ENCODE measurements at places on chromosomes 1 and 21. TPM values are rescaled to one million over a fixed set of nuclear protein-coding genes. Genes with fewer than 3 reads are reported as not detected.
A peak's percentile ranks its signal among the peaks of the same experiment; 100 is the strongest.

DNA sequence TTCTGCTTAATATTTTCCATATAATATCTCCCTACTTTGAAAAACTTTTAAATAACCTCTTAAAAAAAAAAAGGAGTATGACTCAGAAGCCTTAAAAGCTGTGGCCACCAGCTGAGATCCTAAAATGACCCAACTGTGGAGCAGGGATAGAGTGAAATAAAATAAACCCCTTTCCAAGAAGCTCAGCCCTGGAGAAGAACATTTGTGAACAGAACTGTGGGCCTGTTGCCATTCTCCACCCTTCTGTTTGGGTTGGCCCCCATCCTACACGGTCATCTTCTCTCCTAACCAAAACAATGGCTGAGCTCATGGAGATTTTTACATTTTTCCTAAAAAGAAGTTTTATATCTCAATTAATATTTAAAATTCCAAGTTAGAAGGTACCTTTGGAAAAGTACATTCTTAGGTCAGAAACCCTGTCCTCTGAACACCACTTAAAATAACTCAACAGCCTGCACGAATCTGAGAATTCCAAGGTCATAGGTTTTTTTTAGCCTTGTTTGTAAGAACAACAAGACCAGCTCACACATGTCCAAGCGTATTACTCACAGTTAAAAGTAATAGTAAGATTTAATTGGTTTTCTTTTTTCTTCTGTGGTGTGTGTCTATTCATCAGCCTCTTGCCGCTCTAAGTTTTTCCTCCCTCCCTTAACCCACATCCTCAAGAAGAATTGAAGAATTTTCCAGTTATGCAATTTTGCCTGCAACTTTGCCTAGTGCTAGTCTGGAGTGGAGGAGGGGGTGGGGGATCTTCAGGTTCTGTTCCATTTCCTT, 107.7 kb upstream of the ERRFI1 start:
- no peaks in the 10 kb centered on the region for H3K27me3 ChIP-seq
- H3K27ac ChIP-seq: no peak overlapping the region
- H3K4me1 ChIP-seq: no peaks in the 10 kb centered on the region
- H3K4me3 ChIP-seq: no peak overlapping the region
- no peaks in the 10 kb centered on the region for H3K36me3 ChIP-seq
- DNase-seq: no peak

GRCh38 chr1:191206513-191207207, 729.0 kb upstream of the BRINP3 start:
- no peak for DNase-seq
- no peak overlapping the region for H3K27ac ChIP-seq
- no peaks in the 10 kb centered on the region for H3K27me3 ChIP-seq
- no peaks in the 10 kb centered on the region for H3K36me3 ChIP-seq
- no peak overlapping the region for H3K4me3 ChIP-seq
- H3K4me1 ChIP-seq: no peaks in the 10 kb centered on the region

DNA sequence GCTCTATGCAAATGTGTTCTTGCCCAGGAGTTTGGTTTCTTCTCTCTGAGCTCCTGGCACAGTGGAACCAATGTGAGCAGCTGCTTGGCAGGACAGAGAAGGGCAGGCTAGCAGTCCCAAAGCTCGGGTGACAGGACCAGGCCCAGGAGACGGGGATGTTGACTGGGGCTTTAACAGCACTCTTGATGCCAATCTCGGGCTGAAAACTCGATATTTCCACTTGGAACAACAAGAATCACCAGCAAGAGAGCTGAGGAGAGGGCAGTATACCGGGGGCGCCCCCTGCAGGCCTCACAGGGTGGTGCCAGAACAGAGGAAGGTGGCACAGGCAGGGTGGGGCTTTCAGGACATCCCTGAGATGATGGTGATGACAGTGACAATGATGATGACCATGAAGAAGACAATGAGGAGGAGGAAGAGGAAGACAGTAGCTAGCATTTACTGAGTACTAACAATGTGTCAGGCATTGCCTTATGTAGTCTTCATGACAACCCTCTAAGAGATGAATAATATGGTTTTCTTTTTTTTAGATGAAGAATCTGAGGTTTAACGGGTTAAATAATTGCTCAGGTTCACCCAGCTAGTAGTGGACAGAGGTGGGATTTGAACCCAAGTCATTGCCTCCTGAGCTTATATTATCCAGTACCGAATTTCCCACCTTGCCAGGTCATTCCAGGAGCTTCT, 2.7 kb upstream of the KCNJ9 start:
- peaks cover 28% of the 10 kb centered on the region for H3K27me3 ChIP-seq
- H3K4me1 ChIP-seq: no peaks in the 10 kb centered on the region
- no peak overlapping the region for H3K4me3 ChIP-seq
- no peak overlapping the region for H3K27ac ChIP-seq
- DNase-seq: peak; percentile 72

DNA sequence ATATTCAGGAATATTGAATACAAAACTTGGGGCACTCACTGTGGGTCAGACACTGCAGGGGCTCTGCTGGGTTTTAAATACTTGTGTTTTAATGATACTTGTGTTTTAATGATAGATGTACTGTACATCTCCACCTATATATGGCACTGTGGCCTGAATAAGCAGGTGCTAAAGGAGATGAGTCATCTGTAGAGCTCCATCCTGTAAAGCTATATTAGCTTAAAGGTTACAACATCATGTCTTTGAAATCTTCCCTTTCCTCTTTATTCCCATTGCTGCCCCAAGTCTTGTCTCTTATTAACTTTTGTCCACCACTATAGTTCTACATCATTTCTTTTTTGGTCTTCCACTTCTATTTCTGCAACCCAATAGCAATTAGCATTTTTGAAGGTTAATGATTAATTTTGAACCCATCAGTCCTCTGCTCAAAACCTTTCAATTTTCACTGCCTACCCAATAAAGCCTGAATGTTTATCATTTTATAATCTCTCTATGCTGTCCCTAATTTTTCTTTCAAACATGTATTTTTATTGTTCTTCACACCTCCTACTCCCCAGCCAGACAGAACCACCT, 113.3 kb upstream of the PTGFR start:
- H3K36me3 ChIP-seq: no peaks in the 10 kb centered on the region
- no peak overlapping the region for H3K4me3 ChIP-seq
- H3K4me1 ChIP-seq: no peaks in the 10 kb centered on the region
- no peaks in the 10 kb centered on the region for H3K27me3 ChIP-seq

DNA sequence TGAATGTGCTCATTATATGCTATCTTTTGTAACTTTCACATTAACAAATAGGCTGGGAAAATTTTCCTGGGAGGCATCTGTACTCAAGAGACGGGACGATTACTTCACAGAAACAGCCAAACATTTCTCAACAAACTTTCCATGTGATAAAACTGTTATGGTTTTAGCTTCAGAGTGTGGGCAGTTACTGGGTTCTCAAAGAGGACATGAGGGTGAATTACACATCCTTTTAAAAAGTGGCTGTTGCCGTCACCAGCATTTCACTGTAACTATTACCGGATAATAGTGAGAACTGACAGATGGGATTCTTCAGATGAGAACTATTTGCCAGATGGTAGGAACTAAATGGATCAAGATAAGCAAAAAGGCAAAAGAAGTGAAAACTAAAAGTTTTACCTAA, 109.1 kb downstream of the APP start:
- no peak for DNase-seq
- no peak overlapping the region for H3K4me3 ChIP-seq
- H3K4me1 ChIP-seq: no peaks in the 10 kb centered on the region
- H3K36me3 ChIP-seq: no peaks in the 10 kb centered on the region
- H3K27ac ChIP-seq: no peak overlapping the region
- H3K27me3 ChIP-seq: no peaks in the 10 kb centered on the region

DNA sequence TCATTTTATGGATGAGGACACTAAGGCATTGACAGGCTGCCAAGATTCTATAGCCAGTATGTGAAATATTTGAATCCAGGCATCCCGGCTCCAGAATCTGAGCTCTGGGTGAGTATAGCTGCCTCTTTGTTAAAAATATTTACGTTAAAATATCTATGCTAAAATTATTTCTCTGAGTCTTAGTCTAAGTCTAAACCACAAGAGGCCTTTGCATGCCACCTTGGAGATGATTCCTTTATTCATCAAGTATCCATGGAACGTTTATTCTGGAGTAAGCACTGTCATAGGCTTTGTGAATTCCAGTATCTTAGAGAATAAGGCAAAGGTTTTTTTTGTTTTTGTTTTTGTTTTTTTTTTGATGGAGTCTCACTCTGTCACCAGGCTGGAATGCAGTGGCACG, 116.4 kb downstream of the GREM2 start:
- H3K27ac ChIP-seq: no peak overlapping the region
- H3K27me3 ChIP-seq: no peaks in the 10 kb centered on the region
- H3K4me1 ChIP-seq: no peaks in the 10 kb centered on the region
- no peaks in the 10 kb centered on the region for H3K36me3 ChIP-seq

DNA sequence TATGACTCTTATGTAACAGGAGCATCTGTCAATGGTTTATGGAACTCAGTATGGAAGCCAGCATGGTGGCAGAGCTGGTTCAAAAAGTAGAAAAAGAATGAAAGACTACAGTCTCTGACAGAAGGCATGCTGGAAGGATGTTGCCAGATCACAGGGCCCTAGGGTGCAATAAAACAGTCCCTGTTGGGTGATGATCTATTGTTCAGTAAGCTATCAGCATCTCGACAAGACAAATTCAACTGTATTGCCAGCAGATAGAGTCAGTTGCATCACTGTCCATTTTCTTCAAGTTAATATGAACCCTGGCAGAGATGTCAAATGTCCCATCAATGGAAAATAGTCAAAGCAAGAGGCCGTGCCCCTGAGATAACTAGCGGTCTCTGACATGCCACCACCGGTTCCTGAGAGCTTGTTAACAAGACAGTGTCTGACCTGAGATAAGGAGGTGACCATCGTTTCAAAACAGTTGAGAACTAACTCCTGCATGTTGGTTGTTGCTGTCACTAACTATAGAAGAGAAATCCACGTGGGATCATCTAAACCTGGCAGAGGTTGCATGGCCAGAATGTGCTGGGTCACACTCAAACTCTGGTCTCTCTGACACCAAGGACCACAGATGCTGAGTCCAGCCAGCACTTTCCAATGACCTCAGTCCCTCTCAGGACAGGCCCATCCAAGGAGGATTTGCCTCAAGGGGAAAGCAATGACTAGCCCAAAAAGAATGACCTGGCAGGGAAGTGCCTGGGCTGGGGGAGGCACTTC, 125.9 kb downstream of the RIPK4 start:
- no peak for DNase-seq
- H3K4me1 ChIP-seq: no peaks in the 10 kb centered on the region
- no peaks in the 10 kb centered on the region for H3K27me3 ChIP-seq
- no peak overlapping the region for H3K4me3 ChIP-seq
- H3K27ac ChIP-seq: no peak overlapping the region

GRCh38 chr1:41368366-41368765, 7.1 kb downstream of the FOXO6 start:
- H3K36me3 ChIP-seq: no peaks in the 10 kb centered on the region
- DNase-seq: no peak

DNA sequence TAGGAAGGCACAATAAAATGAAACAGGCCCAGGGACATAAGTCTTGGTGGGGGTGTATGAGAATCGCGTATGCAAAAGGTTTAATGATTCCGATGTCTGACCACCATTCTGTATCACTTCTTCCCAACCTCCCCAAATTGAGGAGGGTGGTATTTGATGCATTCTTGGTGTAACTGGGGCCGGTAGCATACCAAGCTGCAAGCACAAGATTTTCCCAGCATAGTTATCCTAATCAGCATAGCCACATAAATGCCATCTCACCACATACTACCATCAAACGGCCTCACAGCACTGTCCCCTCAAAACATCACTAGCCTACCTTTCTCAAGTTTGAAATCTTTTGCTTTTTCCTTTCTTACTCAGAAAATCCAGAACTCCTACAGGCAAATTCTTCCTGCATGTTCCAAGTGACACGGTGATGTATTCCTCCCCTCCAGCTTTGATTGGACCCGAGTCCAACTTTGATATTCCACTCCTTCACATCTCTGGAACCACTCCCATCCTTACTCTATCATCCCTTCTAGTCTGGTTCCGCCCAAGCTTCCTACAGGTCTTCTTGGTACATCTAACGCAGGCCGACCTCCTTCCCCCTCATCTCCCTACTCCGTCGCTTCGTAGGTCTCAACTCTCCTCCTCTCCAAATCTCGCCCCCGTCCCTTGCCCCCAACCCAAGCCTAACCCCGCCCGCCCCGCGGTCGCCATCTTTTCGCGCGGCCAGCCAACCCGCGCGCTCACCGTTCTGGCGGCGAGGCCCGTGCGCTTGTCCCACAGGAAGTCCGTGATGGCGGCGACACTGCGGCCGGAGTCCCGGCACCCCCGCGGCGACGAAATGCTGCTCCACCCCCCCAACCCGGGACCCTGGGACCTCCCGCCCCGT, 600 bp downstream of the CLK2 start:
- H3K27me3 ChIP-seq: no peaks in the 10 kb centered on the region
- peaks cover 29% of the 10 kb centered on the region for H3K36me3 ChIP-seq
- no peak for DNase-seq
- peak overlapping the region; percentile 71 for H3K27ac ChIP-seq
- H3K4me1 ChIP-seq: peaks cover 30% of the 10 kb centered on the region
- peak overlapping the region; percentile 53 for H3K4me3 ChIP-seq

DNA sequence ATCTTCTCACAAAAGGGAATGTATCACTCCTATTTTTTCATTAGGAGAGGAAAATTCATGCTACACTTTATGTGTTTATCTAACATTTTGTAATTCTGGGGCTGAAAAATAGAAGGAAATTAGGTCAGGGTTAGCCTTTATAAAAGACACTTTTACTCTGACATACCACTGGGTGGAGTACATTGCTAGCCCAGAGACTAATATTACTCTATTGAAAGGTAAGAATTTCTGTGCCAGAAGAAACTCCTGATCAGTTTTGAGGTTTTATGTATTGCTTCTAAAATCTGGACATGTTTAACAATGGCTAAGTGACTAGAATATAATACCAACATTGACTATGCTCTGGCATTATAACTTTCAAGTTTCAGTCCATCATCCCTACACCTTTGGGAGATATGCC, 724.6 kb downstream of the USP25 start:
- H3K36me3 ChIP-seq: no peaks in the 10 kb centered on the region
- H3K27me3 ChIP-seq: no peaks in the 10 kb centered on the region
- no peak for DNase-seq
- H3K27ac ChIP-seq: no peak overlapping the region

DNA sequence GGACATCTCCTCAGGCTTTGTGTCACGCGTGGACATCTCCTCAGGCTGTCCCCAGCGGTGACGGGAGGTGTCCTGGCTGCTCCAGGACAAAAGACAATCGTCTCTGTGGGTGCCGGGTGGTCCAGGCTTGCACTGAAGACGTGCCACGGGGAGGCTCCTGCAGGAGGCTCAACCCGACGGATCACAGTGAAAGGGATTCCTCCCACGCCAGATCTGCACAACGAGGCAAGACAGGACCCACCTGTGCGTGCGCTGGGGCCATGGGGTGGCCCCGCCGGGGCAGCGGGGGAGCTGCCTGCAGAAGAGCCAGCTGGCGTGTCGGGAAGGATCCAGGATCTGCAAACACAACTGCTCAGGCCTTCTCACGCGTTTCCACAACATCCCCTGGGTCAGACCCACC, 18.8 kb upstream of the ARHGEF16 start:
- no peaks in the 10 kb centered on the region for H3K36me3 ChIP-seq
- H3K4me3 ChIP-seq: no peak overlapping the region
- H3K27me3 ChIP-seq: no peaks in the 10 kb centered on the region
- no peak overlapping the region for H3K27ac ChIP-seq
- no peak for DNase-seq

GRCh38 chr1:230957580-230957989, 21.1 kb downstream of the TTC13 start:
- H3K27me3 ChIP-seq: no peaks in the 10 kb centered on the region
- H3K36me3 ChIP-seq: peaks cover 58% of the 10 kb centered on the region
- no peak for DNase-seq
- H3K4me1 ChIP-seq: no peaks in the 10 kb centered on the region
- peak overlapping the region; percentile 28 for H3K27ac ChIP-seq

The FOXD3 gene
- total RNA-seq: not detected

The OR2T35 gene
- not detected for total RNA-seq

The SPATA21 gene
- 0.55 TPM for total RNA-seq

The RHD gene
- total RNA-seq: not detected

The PCSK9 gene
- total RNA-seq: not detected

The KIAA0319L gene
- 51.3 TPM for total RNA-seq
